Jurkat, Clone E6-1 (cell line): ENCODE measurements at places on chromosomes 7 and 10.

DNA sequence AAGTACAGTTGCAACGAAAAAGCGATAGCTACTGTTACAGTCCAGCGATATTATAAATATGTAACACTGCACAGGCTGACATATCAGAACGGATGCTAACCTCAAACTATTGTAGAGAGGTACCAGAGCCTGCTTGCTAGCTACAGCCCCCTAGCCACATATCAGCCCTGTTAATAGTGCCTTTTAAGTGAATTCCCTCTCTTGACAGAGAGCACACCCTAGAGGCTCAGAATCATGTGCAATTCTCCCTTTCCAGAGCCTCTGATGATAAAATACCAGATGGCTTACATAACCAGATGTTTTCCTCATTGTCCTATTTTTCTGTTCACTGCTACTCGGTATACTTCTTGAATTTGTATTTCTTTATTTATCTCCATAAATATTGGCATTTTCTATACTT lies 960.7 kb upstream of the CELF2 start:
- no peak for DNase-seq

- DNase-seq, result no peak
Measured at GRCh38 chr7:113548137-113548536, 370.7 kb downstream of the PPP1R3A start.

- DNase-seq, result no peak
Measured at GRCh38 chr10:69801434-69802315, at the start of gene COL13A1. Gene COL13A1, plus strand, starts transcription at chr10:69801906. Its CDS starts 518 bp downstream, at chr10:69802424.

DNA sequence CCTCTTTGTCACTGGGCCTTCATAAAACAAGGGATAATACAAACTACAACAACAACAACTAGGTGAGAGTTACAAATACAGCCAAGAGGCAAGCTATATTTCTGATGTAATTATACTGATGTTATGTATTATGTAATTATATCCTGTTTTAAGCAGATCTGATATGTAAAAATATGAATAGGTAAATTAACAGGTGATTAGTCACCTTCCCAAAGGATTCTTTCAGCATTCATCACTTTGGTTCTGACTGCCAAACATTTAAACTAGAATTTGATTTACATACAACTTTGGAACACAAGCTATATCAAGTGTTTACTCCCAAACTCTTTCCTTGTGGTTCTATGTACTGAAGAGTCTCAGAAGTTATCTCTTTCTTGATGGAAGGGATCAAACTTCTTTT lies 53.7 kb downstream of the BEND7 start:
- no peak for DNase-seq

- DNase-seq, result peak; percentile 81
Measured at GRCh38 chr7:142384493-142384922, 126.7 kb upstream of the PRSS58 start.

GRCh38 chr7:76281706-76282343 lies 20.6 kb upstream of the HSPB1 start:
- DNase-seq, result no peak

- no peak for DNase-seq
Measured at GRCh38 chr7:48035301-48035966, at the start of gene C7orf57. Gene C7orf57, plus strand, starts transcription at chr7:48035543. Its CDS starts 766 bp downstream, at chr7:48036309.

DNA sequence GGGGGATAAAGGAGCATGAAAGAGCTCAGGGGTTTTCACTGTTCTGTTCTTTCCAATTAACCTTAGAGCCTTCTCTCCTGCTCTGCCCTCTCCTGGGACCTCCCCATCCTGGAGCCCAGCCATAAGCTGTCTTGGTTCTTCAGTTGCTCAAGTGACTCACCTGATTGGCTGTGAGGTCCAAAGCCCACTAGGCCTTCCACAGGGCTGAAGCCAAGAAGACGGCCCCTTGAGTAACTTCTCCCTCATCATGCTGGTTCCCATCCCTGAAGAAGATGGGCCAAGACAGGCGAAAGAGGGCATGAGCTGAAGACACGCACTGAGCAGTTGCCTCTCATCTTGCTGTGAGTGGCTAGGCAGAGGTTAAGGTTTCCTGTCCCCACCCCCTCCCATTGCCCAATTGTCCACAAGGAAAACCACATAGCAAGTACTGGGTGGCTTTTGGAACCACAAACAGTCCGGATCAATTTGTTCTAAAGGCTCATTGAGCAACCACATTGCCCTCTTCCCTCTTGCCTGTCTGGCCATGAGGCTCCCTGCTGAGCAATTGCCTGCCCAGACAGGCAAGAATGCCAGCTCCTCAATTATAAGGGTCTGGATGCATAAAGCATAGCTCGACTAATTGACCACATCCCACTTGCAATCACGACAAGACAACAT lies 43.9 kb upstream of the GPAM start:
- no peak for DNase-seq

GRCh38 chr10:1273372-1274105 lies 217.4 kb downstream of the WDR37 start:
- DNase-seq, result no peak
